Hepatocyte (in vitro differentiated cells): ENCODE measurements at places on chromosomes 5 and 9. TPM values are rescaled to one million over a fixed set of nuclear protein-coding genes. Genes with fewer than 3 reads are reported as not detected.

Gene SMIM33
- total RNA-seq, result not detected in 2 replicates

Gene SLC6A7
- 0.88 and 1.1 TPM in 2 replicates for total RNA-seq

Gene FYB1
- 2.4 and 2.6 TPM in 2 replicates for total RNA-seq

Gene TMC1
- 0.20 TPM in 1 of 2 replicates, not detected in the other for total RNA-seq

Gene PKD2L2
- total RNA-seq, result not detected in 2 replicates

Gene MSANTD3
- 34.3 and 42.2 TPM in 2 replicates for total RNA-seq

Gene GDA
- 23.6 and 28.5 TPM in 2 replicates for total RNA-seq

Gene TOPORS
- 25.8 and 26.5 TPM in 2 replicates for total RNA-seq

Gene CEL
- total RNA-seq, result 2.4 and 4.4 TPM in 2 replicates

Gene LRRC26
- 0.73 and 1.1 TPM in 2 replicates for total RNA-seq

Gene FOXD4L5
- total RNA-seq, result 0.04 TPM in 1 of 2 replicates, not detected in the other

- peaks cover 6% of the 10 kb centered on the region for H3K4me1 ChIP-seq
- no peaks in the 10 kb centered on the region for H3K27me3 ChIP-seq
- peak overlapping the region; percentile 29 for H3K27ac ChIP-seq
- no peak overlapping the region for H3K4me3 ChIP-seq
- no peak for DNase-seq
- no peaks in the 10 kb centered on the region for H3K36me3 ChIP-seq
These were observed 209.7 kb upstream of the TUT7 start for GRCh38 chr9:86563936-86564335.

GRCh38 chr9:116589392-116590354 lies 97.4 kb upstream of the TRIM32 start:
- H3K27me3 ChIP-seq, result no peaks in the 10 kb centered on the region
- H3K4me1 ChIP-seq, result no peaks in the 10 kb centered on the region
- H3K27ac ChIP-seq, result no peak overlapping the region
- H3K4me3 ChIP-seq, result no peak overlapping the region
- peak; percentile 34 for DNase-seq
- no peaks in the 10 kb centered on the region for H3K36me3 ChIP-seq

DNA sequence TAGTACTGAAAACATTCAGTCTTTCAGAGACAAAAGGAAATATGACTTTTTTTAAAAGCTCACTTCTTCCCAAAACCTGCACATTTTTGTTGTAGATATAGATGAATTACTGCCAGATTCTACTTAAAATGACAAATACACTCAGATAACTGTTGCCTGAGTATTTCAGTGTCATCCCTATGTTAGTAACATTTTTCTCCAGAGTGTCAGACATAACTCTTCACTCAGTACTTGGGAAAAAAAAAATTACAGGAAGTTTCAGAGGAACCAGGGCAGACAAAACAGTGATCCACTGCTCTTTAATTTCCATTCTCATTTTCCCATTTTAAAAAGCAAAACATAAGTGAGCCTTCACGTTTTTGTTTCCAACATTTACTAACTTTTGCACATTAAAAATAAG lies 79.3 kb upstream of the ITGA1 start:
- H3K4me1 ChIP-seq, result peaks cover 18% of the 10 kb centered on the region
- no peak overlapping the region for H3K4me3 ChIP-seq
- H3K27me3 ChIP-seq, result no peaks in the 10 kb centered on the region
- H3K27ac ChIP-seq, result no peak overlapping the region

- peak; percentile 28 for DNase-seq
- H3K4me3 ChIP-seq, result no peak overlapping the region
- H3K27ac ChIP-seq, result peak overlapping the region; percentile 89
- no peaks in the 10 kb centered on the region for H3K36me3 ChIP-seq
These were observed 2.4 kb upstream of the DAB2 start for GRCh38 chr5:39427229-39427628.

DNA sequence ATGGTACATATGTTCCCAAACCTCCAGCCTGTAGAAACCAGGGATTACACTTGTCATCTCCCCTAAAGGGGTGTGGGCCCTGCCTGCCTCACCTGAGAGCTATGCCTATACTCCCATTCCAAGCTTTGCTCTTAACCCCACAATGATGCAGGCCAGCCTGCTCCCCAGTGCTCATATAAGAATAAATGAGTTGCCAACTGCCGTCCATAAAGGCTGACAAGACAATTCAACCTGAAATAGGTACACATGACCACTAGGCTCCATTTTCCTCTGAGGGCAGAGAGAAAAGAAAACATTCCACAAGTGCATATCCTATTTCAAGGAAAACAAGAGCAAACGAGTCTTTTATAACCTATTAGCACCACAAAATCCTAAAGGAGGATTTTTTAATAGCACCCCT lies 28.4 kb downstream of the SKP1 start:
- H3K27me3 ChIP-seq, result no peaks in the 10 kb centered on the region
- H3K27ac ChIP-seq, result no peak overlapping the region
- H3K4me1 ChIP-seq, result no peaks in the 10 kb centered on the region
- no peak for DNase-seq
- H3K36me3 ChIP-seq, result no peaks in the 10 kb centered on the region

DNA sequence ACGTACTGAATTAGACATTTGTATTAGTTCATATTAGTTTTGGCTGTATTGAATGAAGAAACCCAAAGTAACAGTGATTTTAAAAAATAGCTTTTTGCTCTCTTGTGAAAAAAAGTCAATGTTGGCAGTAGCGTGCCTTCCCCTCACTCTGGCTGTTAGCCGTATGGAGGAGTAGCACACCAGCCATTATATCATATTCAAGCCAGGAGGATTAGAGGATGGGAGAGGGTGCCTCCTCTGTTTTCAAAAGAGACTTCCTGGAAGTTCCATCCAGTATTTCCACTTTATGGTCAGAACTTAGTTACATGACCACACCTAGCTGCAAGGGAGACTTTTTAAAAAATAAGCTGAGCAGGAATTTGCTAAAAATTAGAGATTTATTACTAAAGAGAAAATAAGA lies 41.2 kb downstream of the GPR21 start:
- peak overlapping the region; percentile 20 for H3K27ac ChIP-seq
- no peaks in the 10 kb centered on the region for H3K27me3 ChIP-seq
- DNase-seq, result no peak
- no peaks in the 10 kb centered on the region for H3K36me3 ChIP-seq
- H3K4me3 ChIP-seq, result no peak overlapping the region

DNA sequence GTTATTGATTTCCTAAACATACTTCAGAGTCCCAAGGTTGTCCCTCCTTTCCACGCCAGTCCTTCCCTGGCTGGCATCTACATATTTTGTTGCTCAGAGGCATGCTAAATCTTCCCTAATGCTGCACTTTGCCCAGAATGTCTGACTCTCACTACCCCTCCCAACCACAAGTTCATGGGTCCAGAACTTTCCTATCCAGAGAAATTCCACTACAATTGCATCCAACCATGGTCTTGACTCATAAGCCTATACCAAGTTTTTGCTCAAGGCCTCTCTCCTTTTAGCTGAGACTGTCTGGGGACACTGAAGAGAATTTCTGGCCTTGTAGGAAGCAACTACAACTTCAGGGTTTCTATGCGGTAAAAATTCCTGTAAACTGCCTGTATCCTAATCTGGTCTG lies 206.3 kb downstream of the BNC2 start:
- no peak overlapping the region for H3K4me3 ChIP-seq
- no peaks in the 10 kb centered on the region for H3K36me3 ChIP-seq
- DNase-seq, result no peak
- H3K4me1 ChIP-seq, result no peaks in the 10 kb centered on the region

- no peak overlapping the region for H3K4me3 ChIP-seq
- H3K27me3 ChIP-seq, result no peaks in the 10 kb centered on the region
- no peaks in the 10 kb centered on the region for H3K4me1 ChIP-seq
- H3K27ac ChIP-seq, result no peak overlapping the region
- no peak for DNase-seq
- no peaks in the 10 kb centered on the region for H3K36me3 ChIP-seq
These were observed 2.7 kb downstream of the GPX3 start for GRCh38 chr5:151023047-151023615.

DNA sequence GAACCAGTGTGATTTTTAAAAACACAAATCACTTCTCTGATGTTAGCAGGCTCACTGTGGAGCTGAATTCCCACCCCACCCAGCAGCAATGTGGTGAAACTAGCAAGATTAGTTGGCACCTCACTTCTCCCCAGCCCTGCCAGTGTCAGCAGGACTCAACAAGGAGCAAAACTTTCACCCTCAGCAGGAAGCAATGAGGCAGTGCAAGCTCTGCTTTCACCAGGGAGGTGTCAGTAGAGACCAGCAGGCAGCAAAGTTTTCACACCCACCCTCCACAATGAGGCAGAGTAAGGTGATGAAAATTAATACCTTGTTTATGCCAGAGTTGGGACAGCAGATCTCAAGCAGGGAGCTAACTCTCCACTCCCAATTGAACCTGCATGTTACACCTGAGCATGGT lies 565.0 kb downstream of the CETN3 start:
- no peaks in the 10 kb centered on the region for H3K27me3 ChIP-seq
- DNase-seq, result no peak
- no peaks in the 10 kb centered on the region for H3K36me3 ChIP-seq
- no peak overlapping the region for H3K4me3 ChIP-seq
- H3K4me1 ChIP-seq, result no peaks in the 10 kb centered on the region

DNA sequence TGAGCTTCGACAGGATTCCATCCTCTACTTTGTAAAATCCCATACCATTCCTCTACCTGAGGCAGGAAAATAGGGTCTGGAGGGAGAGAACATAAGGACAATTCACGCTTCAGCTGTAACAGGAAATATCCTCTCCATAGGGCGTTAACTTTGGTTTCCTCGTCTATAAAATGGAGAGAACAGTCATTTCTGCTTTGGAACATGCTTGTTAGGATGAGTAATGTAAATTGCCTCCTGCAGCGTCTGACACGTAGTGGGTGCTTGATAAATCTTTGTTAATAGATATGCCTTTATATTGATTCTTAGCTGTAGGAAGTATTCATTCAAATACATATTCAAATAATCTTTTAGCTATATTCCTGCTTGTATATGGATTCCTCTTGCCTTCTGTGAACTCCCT lies 711 bp upstream of the SUB1 start:
- no peaks in the 10 kb centered on the region for H3K27me3 ChIP-seq
- H3K4me3 ChIP-seq, result peak overlapping the region; percentile 1
- DNase-seq, result no peak

GRCh38 chr5:143770450-143770849 lies 41.5 kb upstream of the HMHB1 start:
- no peak for DNase-seq
- H3K36me3 ChIP-seq, result no peaks in the 10 kb centered on the region
- peaks cover 5% of the 10 kb centered on the region for H3K4me1 ChIP-seq

GRCh38 chr9:28287455-28287854 lies 714.2 kb upstream of the C9orf72 start:
- no peak for DNase-seq
- H3K27me3 ChIP-seq, result no peaks in the 10 kb centered on the region
- no peaks in the 10 kb centered on the region for H3K4me1 ChIP-seq
- H3K4me3 ChIP-seq, result no peak overlapping the region
- no peak overlapping the region for H3K27ac ChIP-seq

DNA sequence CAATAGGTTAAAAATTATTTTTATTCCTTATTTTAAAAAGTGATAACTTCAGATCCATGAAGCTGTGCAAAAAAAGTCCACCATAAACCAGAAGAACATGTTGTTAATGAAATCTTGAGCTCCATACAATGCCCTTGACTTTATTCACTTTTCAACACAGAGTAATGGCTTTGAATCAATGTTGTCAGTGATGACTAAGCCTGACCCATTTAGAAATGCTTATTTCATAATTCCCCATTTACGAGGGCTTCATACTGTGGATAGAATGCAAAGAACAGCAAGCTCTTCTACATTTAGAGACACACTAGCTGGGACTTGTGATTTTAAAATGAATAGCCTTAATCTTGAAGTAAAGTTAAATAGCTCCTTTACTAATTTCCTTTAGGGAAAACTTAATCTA lies 25.7 kb upstream of the IL9 start:
- H3K27ac ChIP-seq, result no peak overlapping the region
- peaks cover 18% of the 10 kb centered on the region for H3K27me3 ChIP-seq
- no peak for DNase-seq
- no peaks in the 10 kb centered on the region for H3K36me3 ChIP-seq
- H3K4me1 ChIP-seq, result no peaks in the 10 kb centered on the region

- no peak overlapping the region for H3K4me3 ChIP-seq
- H3K27ac ChIP-seq, result no peak overlapping the region
- peak; percentile 65 for DNase-seq
- no peaks in the 10 kb centered on the region for H3K27me3 ChIP-seq
- H3K36me3 ChIP-seq, result no peaks in the 10 kb centered on the region
- no peaks in the 10 kb centered on the region for H3K4me1 ChIP-seq
These were observed 69.6 kb upstream of the SLC30A5 start for GRCh38 chr5:69024241-69024651.

DNA sequence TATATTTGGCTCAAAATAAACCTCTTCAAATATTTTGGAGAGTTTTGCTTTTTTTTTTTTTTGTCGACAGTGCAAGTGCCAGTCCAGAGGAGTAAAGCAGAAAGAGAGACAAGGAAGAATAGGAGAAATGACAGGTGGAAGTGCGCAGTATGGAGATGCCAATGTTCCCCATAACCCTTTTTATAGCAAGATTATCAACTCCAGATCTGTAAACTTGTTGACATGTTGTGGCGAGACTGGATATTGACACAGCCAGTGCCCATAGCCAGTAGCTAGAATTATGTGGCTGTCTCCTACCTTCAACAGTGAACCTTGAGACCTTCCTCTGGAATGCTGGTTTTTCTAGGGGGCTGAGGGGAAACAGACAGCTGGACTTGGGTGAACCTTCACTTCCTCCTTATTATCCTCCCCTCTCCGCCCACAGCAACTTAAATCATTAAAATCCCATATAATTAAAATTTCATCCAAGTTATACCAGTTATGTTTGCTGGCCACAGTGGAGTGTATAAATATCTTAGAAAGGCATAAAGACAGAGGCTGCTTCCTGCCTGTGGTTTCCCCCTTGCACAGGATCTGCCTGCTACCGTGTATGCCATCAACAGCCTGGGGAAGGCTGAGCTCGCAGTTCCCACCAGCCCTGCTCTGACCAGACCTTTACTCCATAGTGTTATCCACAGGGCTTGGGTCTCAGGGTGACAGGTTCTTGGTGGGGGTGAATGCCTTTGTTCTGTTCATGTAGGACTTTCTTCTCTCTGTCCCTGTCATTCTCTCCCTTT lies 112.3 kb upstream of the ANKH start:
- H3K27ac ChIP-seq, result no peak overlapping the region
- no peak overlapping the region for H3K4me3 ChIP-seq
- H3K36me3 ChIP-seq, result no peaks in the 10 kb centered on the region
- H3K4me1 ChIP-seq, result no peaks in the 10 kb centered on the region

GRCh38 chr5:160434022-160434531 lies 12.4 kb downstream of the PTTG1 start:
- H3K4me3 ChIP-seq, result no peak overlapping the region
- H3K36me3 ChIP-seq, result no peaks in the 10 kb centered on the region
- H3K27me3 ChIP-seq, result no peaks in the 10 kb centered on the region
- H3K27ac ChIP-seq, result no peak overlapping the region
- peak; percentile 64 for DNase-seq
- H3K4me1 ChIP-seq, result no peaks in the 10 kb centered on the region
